AG10803 (cell line): ENCODE measurements at places on chromosomes 12 and 14.

GRCh38 chr14:79840831-79841230 lies 370.5 kb downstream of the DIO2 start:
- DNase-seq, result no peak

DNA sequence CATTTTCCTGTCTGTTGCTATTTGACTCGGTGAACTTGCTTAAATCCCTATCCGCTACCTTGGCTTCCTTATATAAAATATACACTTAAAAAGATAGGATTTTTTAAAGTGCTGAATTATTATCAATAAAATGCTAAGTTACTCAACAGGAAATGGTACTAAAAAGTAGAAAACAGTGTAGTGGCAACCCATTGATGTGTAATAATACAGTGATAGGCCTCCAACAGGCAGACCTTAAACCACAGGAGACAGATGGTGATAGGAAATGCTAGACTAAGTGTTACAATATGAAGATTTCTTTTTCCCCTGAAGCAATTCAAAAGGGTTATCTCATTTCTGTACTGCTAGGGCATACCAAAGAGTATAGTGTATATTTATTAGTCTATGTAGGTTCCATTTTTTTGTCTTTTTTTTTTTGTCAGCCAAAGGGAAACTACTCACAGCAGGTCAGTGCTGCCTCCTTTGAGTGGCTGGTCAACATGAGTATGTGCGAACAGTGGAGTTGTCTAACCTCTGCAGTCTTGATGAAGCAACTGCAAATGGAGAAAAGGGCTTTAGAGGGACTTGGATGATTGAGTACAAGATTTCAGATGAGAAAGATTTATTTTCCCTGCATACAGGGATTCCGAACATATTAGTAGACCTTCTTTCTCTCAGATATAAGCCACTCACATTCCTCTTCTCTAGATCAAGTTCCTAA lies 183.8 kb downstream of the ACSS3 start:
- DNase-seq, result no peak

GRCh38 chr12:109461049-109461845 lies 15.9 kb downstream of the KCTD10 start:
- peak; percentile 58 for DNase-seq

- no peak for DNase-seq
Measured at GRCh38 chr14:22780105-22780679, 13.7 kb downstream of the OXA1L start.

- DNase-seq, result peak; percentile 72
Measured at GRCh38 chr14:22691171-22691570, 47.0 kb upstream of the OR6J1 start.
